ENCODE measurements at places on chromosomes 3 and 15.

- no peak for DNase-seq
Observed at GRCh38 chr15:83682476-83683088, 28.7 kb downstream of the ADAMTSL3 start.

- no peak for DNase-seq
Observed at GRCh38 chr3:3798631-3799113, 559 bp upstream of the LRRN1 start.

DNA sequence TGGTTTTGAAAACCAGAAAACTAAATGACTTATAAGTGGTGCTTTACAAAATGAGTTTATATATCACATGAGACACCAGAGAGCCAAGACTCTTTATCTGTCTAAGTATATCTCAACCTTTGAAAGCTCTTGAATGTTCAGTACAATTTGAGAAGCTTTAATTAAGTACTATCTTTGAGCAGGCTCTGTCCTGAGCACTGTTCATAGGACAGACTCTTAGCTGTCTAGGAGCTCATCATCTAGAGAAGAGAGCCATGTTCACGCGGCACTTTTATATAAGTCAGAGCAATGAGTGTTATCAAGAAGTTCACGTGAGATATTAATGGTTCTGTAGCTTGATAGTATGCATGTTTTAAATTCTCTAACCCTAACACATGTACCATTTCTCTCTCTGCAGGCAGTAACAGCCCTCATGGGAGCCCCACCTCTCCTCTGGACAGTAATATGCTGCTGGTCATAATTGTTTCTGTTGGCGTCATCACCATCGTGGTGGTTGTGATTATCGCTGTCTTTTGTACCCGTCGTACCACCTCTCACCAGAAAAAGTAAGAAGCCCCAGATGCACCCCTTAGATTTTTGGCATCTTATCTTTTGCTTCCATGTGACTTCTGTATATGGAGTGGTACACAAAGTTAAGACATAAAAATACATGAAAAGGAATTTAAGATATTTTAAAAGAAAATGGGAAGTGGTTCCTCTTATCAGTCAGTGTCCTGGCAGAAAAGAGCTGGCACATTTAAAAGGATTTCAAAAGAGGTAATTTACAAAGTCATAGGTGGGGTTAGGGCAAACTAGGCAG is 86.0 kb downstream of the HCN4 start:
- DNase-seq: no peak

DNA sequence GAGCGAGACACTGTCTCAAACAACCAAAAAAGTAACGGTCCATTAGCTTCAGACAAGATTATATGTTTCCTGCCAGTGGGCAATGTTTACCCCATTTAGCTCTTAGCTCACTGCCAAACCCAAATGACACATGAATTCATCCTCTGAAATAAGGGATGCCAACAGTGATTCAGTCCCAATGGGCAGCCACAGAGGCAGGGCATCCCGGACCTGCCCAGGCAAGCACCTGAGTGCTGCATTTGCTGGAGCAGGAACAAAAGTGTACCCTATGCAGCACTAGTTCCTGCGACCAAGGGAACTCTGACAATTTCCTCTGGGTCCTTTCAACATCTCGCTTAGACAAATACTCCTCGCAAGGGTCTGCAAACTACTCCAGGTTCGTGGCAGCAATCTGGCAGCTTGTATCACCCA is 8.0 kb downstream of the IP6K2 start:
- no peak for DNase-seq

DNA sequence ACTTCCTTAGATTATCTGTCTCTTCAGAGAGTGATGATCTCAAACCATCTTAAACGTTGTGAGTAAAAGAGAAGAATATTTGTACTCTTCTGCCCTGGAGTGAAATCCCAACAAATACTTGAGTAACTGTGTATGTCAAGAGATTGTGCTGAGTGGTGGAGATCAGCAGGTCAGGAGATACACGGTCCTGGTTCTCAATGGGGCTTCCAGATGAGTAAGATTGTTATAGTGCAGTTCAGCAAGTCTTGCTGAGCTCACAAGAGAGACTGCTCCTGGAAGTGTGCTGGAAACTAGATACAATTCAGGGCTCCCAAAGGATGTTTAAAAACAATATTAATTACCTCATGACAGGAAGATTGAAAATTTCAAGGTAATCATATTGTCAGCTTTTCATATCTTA is 184.3 kb downstream of the AKAP13 start:
- no peak for DNase-seq

DNA sequence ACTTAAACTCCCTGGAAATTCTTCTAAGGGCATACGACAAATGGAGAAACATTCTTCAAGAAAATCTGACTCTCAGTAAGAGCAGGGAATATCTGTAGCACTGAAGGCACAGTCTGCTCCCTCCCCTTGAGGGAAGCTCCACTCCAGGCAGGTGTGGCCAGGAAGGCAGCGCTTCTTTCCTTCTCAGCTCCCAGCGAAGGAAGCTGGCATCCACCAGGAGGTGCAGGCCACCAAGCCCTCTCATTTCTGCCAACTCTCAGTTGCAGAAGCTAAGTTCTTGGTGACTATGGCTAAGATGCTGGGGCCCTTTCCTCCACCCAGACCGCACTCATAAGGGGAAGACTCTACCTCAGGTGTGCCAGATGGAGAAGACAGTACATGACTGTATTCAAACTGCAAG is 37.7 kb upstream of the SLC41A3 start:
- no peak for DNase-seq

DNA sequence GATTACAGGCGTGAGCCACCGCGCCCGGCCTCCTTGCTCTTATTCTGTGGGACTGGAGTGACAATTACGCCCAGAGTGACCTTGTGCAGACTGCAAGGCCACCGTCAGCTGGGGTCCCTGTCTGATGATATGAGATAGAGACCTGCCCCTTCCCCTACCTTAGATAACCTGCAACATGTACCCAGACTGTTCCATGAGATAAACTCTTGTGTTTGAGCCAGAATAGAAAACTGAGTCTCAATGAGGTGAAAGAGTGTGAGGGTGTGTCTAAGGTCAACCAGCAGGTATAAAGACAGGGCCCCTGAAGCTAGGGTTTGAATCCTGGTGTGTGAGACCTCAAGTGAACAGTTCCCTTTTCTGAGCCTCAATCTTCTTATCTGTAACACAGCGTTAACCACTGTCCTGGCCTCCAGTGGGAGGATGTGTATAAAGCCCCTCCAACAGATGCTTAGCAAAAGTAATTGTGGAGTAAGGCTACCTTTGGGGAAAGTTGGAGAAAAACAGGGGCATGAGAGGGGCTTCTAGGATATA is 6.0 kb downstream of the TADA3 start:
- no peak for DNase-seq

DNA sequence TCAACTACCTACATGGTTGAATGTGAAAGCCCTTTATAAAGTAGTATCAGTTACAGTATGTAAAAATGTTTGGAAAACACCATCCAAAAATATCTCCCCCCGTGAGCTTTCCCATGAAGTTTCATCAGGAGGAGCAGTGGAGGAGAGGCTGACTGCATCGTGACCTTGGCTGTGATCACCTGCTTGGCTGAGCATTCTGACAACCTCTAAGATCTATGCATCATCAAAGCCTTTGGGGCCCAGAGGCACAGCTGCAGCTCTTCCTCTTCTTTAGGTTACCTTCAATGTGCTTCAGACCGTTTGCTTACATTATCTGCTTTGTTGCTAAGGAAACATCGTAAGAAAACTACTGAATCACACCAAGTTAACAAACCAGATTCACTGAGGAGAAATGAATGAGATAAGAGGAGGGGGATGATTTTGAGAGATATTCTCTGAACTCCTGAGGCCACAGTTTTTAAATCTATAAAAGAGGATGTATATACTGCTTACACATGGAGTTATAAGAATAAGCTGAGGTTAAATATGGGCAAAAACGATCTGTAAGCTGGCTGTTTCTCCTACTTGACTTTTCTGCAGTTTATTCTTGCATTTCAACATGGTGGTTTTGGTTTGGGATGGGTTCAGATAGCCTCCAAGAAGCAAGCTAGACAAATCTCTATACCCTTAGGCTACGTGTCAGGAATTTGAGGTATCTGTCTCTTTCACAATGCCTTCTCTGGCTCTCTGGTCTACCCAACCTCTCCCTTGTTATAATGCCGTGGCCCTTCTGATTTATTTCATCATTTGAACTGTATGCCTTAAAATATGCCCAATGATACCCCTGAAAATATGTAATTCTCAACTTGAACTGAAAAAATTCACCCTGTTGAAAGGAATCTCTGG is 4.0 kb downstream of the GCSAM start:
- DNase-seq: no peak

GRCh38 chr15:44735482-44736180 is 697 bp upstream of the TRIM69 start:
- no peak for DNase-seq

- no peak for DNase-seq
Observed at GRCh38 chr3:49775538-49775937, 10.8 kb downstream of the IP6K1 start.

DNA sequence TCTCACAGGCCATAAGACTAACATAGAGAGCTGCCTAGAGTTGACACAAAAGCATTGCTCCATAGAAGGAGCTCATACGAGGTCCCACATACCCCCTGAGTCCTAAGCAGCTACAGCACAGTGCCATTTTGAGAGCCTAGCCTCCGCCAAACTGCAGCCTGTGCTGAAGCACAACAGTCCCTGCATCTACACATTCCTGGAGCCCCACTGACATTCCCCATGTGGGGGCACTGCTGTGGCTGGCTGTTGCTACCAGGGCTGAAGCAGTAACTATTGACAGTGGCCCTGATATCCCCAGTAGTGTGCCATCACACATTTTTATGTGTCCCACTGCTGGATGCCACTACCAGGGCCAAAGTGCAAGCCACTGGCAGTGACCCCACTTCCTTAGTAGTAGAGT is 80.3 kb downstream of the CERS3 start:
- no peak for DNase-seq

GRCh38 chr3:156379327-156379726 is 175.6 kb downstream of the SSR3 start:
- DNase-seq: no peak

GRCh38 chr15:69505956-69506556 is 53.4 kb downstream of the RPLP1 start:
- DNase-seq: no peak

DNA sequence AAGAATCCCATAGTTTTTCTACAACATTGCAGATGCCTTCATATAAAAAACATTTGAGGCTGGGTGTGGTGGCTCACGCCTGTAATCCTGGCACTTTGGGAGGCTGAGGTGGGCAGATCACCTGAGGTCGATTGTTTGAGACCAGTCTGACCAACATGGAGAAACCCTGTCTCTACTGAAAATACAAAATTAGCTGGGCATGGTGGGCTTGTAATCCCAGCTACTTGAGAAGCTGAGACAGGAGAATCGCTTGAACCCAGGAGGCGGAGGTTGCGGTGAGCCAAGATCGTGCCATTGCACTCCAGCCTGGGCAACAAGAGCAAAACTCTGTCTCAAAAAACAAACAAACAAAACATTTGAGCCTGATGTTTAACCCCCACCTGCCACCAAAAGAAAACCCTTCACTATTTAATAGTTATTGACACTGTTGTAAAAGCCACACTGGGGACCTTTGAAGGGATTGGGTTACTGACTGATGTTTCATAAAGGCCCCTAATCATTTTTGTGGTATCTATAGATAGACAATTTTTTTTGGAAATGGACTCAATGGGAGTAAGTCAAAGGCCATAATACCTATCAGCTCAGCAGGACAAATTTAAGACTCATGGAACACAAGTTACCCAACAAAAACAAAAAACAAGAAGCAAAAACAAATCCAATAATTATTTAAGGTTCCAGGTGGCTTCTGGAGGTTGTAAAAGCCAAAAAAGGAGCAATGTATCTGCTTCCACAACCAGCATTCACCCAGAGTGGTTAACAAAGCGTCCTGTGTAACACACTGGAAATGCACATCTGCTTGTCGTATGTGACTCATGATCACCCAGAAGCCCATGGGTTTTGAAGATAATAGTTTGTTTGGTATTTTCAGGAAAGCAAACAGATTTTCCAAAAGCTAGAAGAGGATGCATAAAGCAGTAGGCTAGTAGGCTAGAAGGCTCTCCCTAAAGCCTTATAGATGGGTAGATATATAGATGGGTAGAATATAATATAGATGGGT is 41.2 kb downstream of the CDCP1 start:
- DNase-seq: no peak

DNA sequence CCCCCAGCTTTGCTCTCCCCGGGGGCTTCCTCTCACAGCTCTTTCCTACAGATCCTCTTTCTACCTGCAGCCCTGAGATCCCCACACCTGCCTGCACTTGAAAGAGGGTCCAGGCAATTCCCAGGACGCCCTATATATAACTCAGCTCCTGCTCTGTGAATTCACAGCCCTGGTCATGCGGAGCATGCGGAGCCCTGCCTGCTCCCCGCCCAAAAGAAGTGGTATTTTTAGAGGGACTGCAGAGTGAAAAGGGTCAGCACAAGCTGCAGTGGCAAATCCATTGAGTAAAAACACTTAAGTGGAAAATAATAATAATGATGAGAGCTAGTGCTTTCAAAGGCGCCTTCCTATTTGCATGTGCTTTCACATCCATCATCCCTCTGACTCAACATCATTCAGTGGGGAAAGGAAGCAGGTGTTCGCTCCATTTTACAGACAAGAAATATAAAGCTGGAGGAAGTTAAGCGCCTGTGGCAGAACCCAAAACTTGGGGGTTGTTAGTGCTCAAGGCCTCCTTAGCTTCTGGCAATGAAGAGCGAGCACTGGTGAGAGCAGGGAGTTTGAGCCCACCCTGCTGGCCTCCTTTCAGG is 76.3 kb upstream of the LIPC start:
- DNase-seq: no peak

- DNase-seq: peak; percentile 41
Observed at GRCh38 chr15:91561371-91562100, 292.0 kb upstream of the SLCO3A1 start.

- no peak for DNase-seq
Observed at GRCh38 chr3:66399529-66400232, 101.1 kb downstream of the LRIG1 start.

GRCh38 chr3:129672412-129672811 is 65.9 kb upstream of the PLXND1 start:
- no peak for DNase-seq

DNA sequence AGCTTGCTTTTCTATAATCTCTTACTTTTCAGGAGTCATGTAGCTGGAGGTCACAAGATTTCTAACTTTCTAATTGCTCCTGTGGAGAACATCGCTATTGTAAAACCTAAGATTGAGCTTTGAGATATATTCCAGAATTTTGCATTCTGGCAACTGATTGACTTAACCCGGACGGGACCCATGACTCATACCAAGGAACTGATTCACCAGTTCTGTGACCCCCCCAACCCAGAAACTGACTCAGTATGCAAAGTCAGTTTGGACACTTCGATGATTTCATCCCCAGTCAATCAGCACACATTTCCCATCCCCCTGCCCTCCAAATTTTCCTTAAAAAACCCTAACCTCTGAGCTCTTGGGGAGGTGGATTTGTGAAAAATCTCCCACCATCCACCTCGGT is 396.5 kb upstream of the GBE1 start:
- no peak for DNase-seq
